ENCODE measurements at places on chromosomes 4 and X. TPM values are rescaled to one million over a fixed set of nuclear protein-coding genes. Genes with fewer than 3 reads are reported as not detected.

DNA sequence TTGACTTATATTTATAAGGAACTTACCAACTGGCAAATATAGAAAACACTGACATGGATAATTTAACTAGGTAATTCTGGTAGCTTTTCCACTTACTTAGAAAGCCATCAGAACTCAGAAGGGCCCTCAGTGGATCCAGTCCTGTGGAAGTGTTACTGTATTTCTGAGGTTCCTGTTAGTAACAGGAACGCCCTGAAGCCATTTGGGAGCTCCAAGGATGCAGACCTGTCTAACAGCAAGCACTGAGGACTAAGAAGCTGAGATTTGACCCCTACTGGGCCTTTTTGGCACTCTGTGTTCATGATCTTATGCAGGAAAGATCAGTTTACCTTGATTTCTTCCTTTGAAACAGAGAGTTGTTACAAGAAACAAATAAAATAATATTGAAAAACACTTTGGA, 46.0 kb upstream of the TLL1 start:
- H3K4me3 ChIP-seq, result no peak overlapping the region
- H3K27me3 ChIP-seq, result no peaks in the 10 kb centered on the region
- no peaks in the 10 kb centered on the region for H3K4me1 ChIP-seq
- no peak for DNase-seq
- no peaks in the 10 kb centered on the region for H3K36me3 ChIP-seq

Gene ADGRL3
- 26.7 TPM for total RNA-seq

DNA sequence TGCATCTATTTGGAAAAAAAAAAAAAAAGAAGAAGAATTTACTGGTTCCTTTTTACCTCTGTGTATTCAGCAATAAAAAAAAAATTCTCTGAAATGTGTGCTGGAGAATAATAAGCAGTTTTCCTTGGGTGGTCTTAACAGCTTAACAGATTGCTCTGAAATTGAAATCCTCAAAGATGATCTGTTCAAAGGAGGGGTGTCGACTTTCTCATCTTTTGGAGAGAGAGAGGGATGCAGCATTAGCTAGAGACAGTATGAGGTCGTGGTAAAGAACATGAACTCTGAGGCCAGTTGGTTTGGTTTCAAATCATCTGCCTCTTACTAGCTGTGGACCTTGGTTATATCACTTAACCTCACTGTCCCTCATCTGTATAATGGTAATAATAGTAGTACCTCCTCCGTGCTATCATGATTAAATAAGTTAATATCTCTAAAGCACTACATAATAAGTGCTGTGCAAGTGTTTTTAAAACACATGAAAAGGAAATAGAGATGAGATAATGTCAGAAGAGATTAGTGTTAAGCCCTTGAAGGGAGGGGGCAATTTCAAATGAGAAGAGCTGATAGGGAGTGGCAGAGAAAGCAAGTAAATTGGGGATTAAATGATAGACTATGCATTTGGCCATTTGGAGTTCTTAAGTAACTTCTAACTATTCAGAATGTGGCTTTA, 109.9 kb upstream of the LIMCH1 start:
- no peaks in the 10 kb centered on the region for H3K36me3 ChIP-seq
- H3K27ac ChIP-seq, result peak overlapping the region; percentile 96
- no peak for DNase-seq
- no peaks in the 10 kb centered on the region for H3K27me3 ChIP-seq
- peaks cover 15% of the 10 kb centered on the region for H3K4me1 ChIP-seq

DNA sequence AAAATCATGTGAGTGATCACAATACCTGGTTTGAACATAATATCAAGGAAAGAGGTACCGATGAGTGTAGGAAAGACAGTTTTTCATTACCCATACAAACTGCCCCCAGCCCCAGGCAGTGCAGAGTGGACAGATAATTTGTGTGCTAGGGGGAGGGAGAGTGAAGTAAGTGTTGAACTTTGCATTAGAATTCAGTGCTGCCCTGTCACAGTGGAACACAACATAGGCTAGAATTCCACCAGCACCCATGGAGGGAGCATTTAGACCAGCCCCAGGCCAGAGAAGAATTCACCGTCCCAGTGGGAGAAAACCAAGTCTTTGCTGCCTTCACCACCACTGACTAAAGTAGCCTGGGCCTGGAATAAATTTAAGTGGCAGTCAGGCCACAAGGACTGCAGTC, 107.3 kb downstream of the SCLT1 start:
- H3K4me1 ChIP-seq, result no peaks in the 10 kb centered on the region
- no peak overlapping the region for H3K27ac ChIP-seq
- H3K4me3 ChIP-seq, result no peak overlapping the region
- H3K27me3 ChIP-seq, result no peaks in the 10 kb centered on the region

Gene DCTD
- 78.4 TPM for total RNA-seq

Data from aorta (tissue), 5 donors.